ENCODE measurements at places on chromosomes 12 and 14.

DNA sequence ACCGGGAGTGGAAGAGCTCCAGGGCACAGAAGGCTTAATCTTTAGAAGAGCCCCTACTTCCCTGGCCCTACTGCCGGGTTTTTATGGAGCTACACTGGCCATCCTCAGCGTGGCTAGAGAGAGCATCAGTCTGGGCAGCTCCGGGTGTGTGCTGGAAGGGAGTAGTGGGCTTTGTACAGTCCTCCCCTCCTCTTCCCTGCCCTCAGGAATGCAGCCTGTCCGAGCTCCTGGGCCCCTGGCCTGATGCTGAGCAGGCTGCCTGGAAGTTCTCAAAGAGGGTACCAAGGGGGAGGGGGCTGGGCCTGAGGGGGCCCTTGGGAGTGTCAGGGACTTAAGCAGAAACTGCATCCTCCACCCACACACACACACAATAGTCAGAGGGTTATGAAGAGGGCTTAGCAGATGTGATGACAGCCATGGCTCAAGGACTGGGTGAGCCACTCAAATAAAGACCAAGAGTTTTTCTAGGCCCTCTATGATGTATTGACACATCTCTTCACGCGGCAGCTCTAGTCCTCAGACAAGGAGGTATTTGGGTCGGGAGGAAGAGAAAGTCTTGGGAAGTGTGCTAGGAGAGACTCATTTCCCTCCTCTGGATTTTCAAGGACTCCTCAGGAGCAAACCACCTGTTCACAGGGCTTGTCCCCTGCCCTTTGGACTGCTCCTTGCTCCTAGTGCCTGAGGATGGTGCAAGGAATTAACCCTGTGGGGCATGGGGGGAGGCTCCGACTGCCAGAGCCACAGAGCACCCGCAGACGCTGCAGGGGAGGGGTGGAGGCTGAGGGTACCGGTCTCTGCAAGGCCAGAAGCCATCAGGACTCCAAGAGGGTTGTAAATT, 16.5 kb upstream of the FIGNL2 start:
- no peak for DNase-seq

GRCh38 chr12:107775093-107775721, 703 bp downstream of the ASCL4 start:
- DNase-seq: peak; percentile 37

- DNase-seq: peak; percentile 20
These were observed 542.1 kb upstream of the ATP2B1 start for GRCh38 chr12:90250766-90251165.

GRCh38 chr14:73238941-73239340, 1.6 kb downstream of the PAPLN start:
- no peak for DNase-seq

DNA sequence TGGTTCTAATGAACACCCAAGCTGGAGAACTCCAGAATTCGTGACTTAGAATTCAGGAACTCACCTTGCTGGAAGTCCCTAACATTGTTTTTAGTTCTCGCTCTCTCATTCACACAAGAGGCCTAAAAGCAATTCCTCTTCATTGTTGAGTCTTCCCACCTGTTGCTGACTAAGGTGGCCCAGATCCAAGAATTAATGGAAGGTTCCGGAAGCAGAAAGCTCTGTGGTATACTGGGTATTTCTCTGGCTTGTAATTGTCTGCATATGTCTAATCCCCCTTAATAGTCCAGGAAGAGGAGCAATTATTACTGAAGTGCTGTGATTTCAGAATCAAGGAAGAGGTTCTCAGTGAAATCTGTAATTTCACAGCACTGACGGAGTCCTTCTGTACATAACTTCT, 31.4 kb downstream of the TMEM233 start:
- no peak for DNase-seq

- no peak for DNase-seq
These were observed 25.0 kb downstream of the SYNDIG1L start for GRCh38 chr14:74400919-74401503.

- DNase-seq: no peak
These were observed 214.4 kb upstream of the LRFN5 start for GRCh38 chr14:41392226-41392625.

- DNase-seq: peak; percentile 78
These were observed 870 bp downstream of the BMAL2 start for GRCh38 chr12:27333403-27334009.

DNA sequence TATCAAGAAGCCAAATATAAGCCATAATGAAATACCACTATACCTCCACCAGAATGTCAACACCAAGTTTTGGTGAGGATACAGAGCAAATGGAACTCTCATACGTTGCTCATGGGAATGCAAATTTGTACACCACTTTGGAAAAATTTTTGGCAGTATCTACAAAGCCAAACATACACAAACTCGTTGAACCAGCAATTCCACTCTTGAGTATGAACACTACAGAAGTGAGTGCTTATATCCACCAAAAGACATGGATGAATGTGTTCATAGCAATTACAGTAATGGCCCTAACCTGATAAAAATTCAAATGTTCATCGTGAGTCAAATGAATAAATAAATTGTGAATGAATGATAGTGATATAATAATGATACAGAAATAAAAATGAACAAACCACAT, 24.8 kb downstream of the C12orf71 start:
- DNase-seq: no peak

GRCh38 chr12:6779708-6780432, 7.5 kb downstream of the LAG3 start:
- DNase-seq: no peak

DNA sequence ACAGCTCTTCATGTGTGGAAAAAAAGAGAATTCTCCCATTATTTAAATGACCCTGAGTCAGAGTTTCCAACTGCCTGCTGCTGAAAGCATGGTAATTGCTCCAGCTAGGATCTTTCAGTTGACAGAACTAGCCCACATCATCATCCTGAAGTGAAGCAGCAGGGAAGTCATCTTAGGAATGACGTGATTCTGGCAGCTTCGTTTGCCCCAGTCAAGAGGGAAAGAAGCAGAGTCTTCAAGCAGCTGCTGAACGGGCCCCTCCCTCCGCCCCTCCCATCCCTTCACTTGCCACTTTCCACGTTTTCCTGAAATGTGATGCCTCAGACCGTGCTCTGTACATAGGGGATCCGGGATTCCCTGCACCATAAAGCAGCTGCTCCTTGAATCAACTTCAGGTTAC, 455.0 kb upstream of the TMEM132C start:
- DNase-seq: no peak

- DNase-seq: no peak
These were observed 5.4 kb downstream of the AP1G2 start for GRCh38 chr14:23561873-23562821.

DNA sequence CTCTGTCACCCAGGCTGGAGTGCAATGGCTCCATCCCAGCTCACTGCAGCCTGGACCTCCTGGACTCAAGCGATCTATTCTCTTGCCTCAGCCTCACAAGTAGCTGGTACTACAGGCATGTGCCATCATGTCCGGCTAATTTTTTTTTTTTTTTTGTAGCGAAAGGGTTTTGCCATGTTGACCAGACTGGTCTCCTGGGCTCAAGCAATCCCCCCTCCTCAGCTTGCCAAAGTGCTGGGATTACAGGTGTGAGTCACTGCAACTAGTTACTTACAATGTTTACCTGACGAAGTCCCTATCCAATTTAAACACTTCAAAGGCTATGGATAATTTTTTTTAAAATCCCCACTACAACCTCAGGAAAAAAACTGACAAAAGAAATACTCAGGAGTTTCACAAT, 1.8 kb downstream of the KRR1 start:
- no peak for DNase-seq

GRCh38 chr14:28515571-28515970, 251.0 kb upstream of the FOXG1 start:
- no peak for DNase-seq
